ENCODE measurements at places on chromosomes 2 and 18. TPM values are rescaled to one million over a fixed set of nuclear protein-coding genes. Genes with fewer than 3 reads are reported as not detected.

The IL37 gene
- not detected for total RNA-seq

The SNORC gene
- 1.5 TPM for total RNA-seq

The RUFY4 gene
- total RNA-seq, result not detected

The REG3A gene
- total RNA-seq, result not detected

The EDAR gene
- not detected for total RNA-seq

The MATN3 gene
- total RNA-seq, result 3.9 TPM

The GYPC gene
- 100 TPM for total RNA-seq

The PJVK gene
- 0.84 TPM for total RNA-seq

The LONRF2 gene
- total RNA-seq, result under 0.01 TPM

The COLEC11 gene
- 0.50 TPM for total RNA-seq

The EHBP1 gene
- 29.1 TPM for total RNA-seq

The CHST10 gene
- total RNA-seq, result 19.3 TPM

The REG1B gene
- not detected for total RNA-seq

The KLHL14 gene
- not detected for total RNA-seq

The THUMPD2 gene
- total RNA-seq, result 4.2 TPM

The CSRNP3 gene
- total RNA-seq, result 1.7 TPM

The TMEM18 gene
- 27.5 TPM for total RNA-seq

The TMEM163 gene
- total RNA-seq, result not detected

The DNAJC5G gene
- total RNA-seq, result not detected

The TRIM54 gene
- total RNA-seq, result not detected

The LINC00305 gene
- total RNA-seq, result not detected

The PAPOLG gene
- total RNA-seq, result 6.1 TPM

The DTNA gene
- 8.3 TPM for total RNA-seq

The TMEM178A gene
- total RNA-seq, result 0.84 TPM

The NPPC gene
- not detected for total RNA-seq

The C1QL2 gene
- not detected for total RNA-seq

The TTR gene
- not detected for total RNA-seq

The FAP gene
- total RNA-seq, result 40.7 TPM

The CYS1 gene
- total RNA-seq, result 0.30 TPM

The SIX3 gene
- not detected for total RNA-seq

The NEU2 gene
- not detected for total RNA-seq

The PPP1R1C gene
- total RNA-seq, result 0.15 TPM

The LDLRAD4 gene
- not detected for total RNA-seq

The SLC23A3 gene
- total RNA-seq, result 0.50 TPM

The PCARE gene
- total RNA-seq, result not detected

The YIPF4 gene
- total RNA-seq, result 10.4 TPM

The ARL6IP6 gene
- total RNA-seq, result 28.2 TPM

The IL36A gene
- not detected for total RNA-seq

The CPO gene
- not detected for total RNA-seq

The TRMT61B gene
- 11.1 TPM for total RNA-seq

The EGR4 gene
- total RNA-seq, result not detected

The CNDP1 gene
- 0.15 TPM for total RNA-seq

The SERTAD2 gene
- total RNA-seq, result 7.1 TPM

The GCA gene
- total RNA-seq, result 9.2 TPM

The VIL1 gene
- not detected for total RNA-seq

The MAL gene
- not detected for total RNA-seq

The ZNF385B gene
- total RNA-seq, result not detected

The LIMS3 gene
- total RNA-seq, result 1.2 TPM

The RGPD4 gene
- not detected for total RNA-seq

The ATIC gene
- total RNA-seq, result 51.6 TPM

The ZNF638 gene
- 59.7 TPM for total RNA-seq

The NBEAL1 gene
- total RNA-seq, result 6.7 TPM

The BOLL gene
- total RNA-seq, result not detected

The CDCA7 gene
- 29.3 TPM for total RNA-seq

The SIGLEC15 gene
- 0.67 TPM for total RNA-seq

The KIAA2012 gene
- not detected for total RNA-seq

The VWC2L gene
- total RNA-seq, result not detected

The MFSD2B gene
- 0.59 TPM for total RNA-seq
